ENCODE measurements at places on chromosomes 2 and 18.

GRCh38 chr18:51519571-51519970, 322.1 kb upstream of the MEX3C start:
- no peak for DNase-seq

DNA sequence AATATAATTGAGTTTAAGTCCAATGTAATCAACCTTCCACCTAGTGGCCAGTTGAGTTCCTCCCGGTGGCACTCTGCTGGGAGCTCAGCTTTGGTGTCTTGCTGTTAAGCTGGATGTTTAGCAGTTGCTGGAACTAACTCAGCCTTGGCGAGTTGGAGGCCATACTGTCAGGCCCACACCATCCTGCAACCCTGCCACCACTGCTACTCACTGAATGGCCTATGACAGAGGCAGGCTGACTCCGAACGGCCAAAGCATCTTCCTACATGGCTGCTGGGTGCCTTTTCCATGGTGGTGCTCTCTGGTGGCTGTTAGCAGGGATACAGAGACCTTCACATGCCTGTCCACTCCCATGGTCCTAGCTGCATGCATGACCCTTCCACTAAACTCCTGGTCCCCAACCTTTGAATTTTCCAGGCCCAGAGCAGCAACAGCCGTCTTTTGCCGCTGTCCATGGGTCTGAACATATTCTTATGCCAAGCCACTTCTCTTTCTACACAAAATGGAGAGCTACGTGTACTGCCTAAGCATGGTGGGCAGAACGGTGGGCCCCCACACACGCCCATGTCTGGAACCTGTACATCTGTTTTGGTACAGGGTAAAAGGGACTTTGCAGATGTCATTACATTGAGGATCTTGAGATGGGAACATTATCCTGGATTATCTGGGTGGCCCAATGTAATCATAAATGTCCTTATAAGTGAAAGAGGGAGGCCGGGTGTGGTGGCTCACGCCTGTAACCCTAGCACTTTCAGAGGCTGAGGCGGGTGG, 15.0 kb upstream of the TRAF3IP1 start:
- no peak for DNase-seq

GRCh38 chr2:170155022-170155722, 22.8 kb upstream of the MYO3B start:
- no peak for DNase-seq

GRCh38 chr2:11539317-11540147, 5.7 kb downstream of the GREB1 start:
- DNase-seq = no peak

DNA sequence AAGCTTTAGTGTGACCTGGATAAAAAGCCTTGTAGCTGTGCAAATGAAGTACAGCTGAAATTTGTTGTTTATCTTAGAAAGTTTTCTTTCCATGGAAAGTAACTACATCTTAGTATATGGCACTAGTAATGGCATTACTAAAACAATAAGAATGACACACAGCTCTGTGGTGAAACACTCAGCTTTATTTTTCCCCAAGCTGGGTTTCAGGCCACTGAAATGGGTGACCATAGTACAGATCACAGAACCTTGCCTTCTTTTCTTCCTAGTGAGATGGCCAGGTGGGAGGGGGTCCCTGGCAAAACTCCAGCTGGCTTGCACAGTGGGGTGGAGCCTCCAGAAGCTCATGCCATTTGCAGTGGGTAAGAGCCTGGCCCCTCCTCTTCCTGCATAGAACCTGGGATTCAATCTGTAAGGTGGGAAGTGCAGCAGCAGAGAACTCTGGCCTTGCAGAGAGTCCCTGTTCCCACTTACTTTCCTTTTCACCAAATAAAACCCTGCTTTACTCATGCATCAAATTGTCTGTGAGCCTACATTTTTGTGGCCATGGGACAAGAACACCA, 17.6 kb upstream of the GRP start:
- no peak for DNase-seq
